ENCODE measurements at places on chromosomes 7 and 10.

DNA sequence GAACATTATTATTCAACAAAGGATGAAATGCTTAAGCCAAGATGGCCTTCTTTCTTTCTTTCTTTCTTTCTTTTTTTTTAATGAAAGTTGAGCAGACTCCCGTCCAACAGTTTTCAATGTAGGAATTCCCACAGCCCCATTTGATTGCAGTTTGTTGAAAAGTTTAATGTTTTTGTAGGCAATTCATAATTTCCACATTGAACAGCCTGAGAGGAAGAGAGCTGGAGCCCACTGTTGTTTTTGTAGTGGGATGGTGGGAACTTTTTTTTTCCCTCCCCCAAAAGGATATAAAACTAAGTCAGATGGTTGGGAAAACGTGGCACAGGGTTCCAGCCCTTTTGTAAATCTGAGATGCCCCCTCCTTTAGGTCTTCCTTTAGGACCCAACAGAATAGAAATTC is 86.6 kb downstream of the TCF7L2 start:
- DNase-seq = no peak

GRCh38 chr7:45384499-45384898 is 189.7 kb upstream of the ADCY1 start:
- DNase-seq = no peak

DNA sequence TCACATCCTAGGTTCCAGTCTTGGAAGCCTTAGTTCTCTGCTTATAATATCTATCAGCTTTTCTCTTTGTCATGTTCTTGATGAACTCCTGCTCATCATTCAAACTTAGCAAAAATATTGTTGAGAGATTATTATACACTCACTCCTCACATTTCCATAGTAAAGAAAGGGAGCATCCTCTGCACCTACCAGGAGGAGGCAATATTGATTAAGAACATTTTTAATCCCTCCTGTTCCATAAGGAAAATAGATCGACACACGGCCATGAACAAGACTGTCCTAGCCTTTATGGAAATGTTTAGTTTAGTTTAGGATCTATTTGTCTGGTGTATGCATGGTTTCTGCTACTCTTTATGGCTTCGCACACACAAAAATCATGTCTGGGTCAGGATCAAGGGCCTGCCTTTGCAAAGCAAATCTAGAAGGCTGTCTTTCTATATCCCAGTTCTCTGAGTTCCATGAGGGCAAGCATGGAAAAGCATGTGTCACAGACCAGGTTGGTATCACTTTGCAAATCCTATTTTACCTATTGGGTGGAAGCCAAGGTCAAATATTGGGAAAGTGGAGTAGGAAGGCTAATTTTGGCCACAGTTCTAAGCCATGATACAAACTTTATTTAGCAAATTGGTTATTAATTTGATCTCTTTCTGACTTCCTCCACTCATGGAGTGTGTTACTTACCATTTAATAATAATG is 164.4 kb downstream of the MDFIC start:
- DNase-seq = no peak

GRCh38 chr10:59635502-59636290 is 74.0 kb downstream of the SLC16A9 start:
- no peak for DNase-seq

DNA sequence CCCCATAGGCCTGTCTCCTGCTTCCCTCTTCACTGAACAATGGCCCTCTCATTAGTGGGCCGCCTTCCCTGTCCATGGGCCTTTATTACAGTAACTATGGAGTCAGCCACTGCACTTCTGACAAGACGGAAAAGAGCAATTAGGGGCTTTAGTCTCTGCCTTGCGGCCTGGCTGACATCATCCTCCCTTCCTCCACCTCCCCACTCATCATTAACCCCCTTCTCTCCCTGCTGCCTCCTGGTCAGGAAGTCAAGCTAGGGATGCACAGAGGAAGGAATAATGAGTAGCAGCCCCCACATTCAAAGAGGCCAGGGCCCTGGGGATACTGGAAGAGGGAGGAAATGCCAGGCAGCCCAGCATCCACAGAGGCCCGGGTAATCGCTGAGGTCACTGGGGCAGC is 101.6 kb upstream of the PLXNA4 start:
- DNase-seq = no peak

DNA sequence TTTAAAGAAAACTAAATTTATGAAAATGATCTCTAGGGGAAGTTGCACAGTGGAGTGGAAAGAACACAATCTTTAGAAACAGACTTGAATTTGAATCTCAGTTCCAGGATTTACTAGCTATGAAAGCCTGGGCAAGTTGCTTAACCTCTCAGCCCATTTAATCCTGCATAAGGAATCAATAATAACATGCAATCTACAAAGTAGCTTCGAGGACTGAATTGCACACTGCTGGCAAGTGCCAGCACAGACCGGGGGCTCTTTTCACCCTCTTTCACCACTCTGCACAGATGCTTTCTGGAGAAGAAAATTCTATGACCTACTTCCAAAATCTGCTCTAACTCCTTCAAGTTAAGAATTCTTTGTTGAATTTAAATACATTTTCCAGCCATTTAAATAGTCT is 63.4 kb upstream of the ANK3 start:
- DNase-seq = no peak

DNA sequence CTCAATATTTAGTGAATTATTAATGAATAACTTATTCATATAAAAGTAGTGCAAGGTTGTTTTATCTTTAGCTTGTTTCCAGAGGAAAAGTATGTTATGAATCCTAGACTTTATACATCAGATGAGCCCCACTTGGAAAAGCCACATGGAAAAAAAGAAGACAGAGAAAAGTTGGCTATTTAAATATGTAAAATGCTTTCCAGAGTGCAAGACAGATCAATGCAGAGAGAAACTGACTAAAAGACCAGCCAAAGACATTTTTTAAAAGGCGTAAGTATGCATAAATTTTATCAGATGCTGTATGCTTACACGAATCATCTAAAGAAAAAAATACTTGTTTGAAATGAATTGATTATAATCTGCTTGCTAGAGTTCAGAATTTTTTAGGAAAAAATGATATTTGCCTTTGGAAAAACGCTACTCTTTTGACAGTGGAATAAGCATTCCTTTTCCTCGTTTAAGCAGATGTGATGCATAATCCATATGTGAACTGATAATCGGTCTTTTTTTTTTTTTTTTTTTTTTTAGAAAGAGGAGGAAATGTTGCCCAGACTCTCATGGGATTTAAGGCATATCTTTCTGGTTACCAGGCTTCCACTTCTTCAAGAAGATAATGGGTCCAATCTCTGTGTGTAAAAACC is 70.7 kb downstream of the RELN start:
- no peak for DNase-seq

DNA sequence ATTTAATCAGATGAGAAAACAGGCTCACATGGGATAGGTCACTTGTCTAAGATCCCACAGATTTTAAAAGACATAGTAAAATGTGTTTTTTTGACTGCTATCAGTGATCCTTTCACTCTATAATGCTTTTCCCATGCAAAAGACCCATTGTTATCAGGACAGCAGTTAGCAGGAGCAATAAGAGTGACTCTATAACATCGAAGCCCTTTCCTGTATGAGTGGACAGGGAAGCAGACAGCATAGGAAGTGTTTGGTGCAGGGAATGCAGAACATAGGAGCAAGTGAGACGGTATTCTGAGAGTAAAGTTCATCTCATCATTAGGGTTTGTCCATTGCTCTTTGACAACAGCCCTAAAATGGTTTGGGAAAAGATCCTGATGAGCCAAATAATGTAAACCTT is 68.5 kb downstream of the SLC25A13 start:
- no peak for DNase-seq

DNA sequence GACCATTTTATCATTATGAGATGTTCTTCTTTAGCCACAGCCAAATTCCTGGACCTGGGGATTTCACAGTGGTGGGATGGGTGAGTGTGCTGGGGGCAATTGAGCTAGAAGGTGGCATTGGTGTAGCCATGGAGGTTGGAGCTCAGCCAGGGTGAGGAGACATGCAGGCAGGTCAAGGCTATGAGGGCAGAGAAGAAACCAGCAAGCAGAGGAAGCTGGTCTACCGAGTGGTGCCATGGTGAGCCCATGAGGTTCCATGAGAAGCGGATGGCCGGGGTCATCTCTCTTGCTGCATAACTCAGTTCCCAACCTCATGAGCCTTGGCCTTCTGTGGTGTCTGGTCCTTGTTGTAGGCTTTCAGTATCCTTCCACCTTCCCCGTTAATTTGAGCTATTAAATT is 91.4 kb downstream of the CARD11 start:
- no peak for DNase-seq

DNA sequence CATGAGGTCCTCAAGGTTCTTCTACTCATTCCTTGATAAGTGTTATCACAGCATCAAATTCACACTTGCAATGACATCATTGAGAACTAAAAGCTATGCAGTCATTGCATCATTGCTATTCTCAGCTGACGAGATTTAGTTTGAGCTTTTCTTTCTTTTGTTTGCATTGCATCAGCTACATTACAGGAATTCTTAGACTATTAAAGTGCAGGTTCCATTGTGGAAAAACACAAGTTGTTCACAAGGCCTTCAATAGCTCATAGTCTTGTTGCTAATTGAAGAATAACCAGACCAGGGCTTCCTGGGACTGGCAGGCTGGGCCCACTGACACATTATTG is 139.3 kb downstream of the CXCL12 start:
- no peak for DNase-seq

DNA sequence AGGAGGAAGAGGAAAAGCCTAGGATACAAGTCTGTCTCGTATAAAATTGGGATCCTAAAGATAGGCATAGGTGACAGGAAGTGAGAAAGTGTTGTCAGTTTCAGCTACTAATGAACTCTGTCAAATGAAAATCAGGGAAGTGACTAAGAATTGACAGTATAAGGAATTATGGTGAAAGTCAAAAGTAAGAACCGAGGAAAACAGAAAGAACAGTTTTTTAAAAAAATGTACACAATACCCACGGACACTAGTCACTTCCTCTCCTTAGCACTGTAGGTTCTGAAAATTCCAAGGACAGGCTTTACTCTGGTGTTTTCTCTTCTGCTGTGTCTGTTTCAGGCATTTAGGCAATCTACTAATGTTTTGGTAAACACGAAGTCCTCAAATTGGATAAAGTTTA is 42.3 kb downstream of the ATAD1 start:
- no peak for DNase-seq

- DNase-seq = no peak
Measured at GRCh38 chr7:82156168-82156567, 287.4 kb downstream of the CACNA2D1 start.

DNA sequence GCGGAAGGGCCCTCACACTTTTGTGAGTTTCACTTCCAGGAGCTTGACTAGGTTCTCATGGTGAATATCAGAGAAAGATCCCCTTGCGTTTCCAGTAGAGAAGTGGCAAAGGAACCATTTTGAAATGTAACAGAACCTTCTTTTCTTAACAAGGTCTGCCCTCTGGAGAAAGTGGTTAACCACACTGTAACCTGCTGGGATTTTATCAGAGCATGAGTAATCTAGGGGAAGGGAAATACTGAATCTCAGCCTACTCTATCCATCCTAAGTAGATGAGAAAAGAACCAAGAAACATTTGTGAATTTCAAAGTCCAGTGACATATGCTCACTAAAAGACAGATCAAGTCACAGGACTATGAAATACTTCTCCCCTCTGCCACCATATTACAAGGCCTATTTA is 235.5 kb downstream of the ZEB1 start:
- DNase-seq = no peak

DNA sequence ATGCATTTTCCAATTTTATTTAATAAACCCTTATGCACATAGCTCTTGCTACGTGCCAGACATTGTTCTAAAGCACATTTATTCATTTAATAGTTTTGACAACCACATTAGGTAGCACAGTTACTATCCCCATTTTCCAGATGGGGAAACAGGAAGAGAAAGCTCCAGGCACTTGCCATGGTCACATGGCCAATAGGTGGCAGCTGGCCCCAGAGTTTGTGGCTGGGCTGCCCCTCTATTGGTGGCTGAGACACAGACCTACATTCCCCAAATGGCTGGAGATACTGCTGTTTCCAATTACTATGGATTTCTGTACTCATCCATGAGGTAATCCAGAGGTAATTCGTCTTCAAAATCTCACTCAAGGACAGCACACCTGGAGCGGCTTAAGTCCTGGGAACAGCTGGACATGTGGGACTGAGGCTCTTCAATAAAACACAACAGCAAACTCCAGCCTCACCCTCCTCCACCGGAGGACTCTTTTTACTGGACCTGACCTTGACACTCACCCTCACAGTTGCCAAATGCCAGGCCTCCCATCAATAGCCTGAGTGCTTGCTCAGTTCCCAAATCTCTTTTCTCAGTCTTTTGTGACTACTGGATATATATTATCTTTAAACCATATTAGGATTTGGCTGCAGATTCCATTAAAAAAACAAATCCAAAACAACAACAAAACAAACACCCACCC is 106.1 kb downstream of the CLEC2L start:
- no peak for DNase-seq

- no peak for DNase-seq
Measured at GRCh38 chr10:118753331-118754228, 1.2 kb downstream of the CACUL1 start.

DNA sequence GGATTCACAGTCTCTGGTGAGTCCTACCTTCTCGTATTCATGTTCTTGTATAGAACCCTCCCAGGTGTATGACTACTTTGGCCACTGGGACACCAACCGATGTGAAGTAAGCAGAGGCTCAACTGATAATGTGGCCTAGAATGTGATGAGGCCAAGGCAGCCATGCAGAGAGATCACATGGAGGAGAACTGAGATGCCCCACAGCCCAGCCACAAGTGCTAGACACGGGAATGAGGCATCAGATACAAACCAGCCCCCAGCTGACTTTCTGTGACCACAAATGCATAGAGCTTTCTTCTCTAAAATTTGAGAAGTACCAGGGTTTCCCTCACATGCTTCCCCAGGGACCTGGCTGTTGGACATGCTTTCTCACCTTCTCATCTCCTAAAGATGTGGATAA is 375.7 kb downstream of the CCSER2 start:
- no peak for DNase-seq

DNA sequence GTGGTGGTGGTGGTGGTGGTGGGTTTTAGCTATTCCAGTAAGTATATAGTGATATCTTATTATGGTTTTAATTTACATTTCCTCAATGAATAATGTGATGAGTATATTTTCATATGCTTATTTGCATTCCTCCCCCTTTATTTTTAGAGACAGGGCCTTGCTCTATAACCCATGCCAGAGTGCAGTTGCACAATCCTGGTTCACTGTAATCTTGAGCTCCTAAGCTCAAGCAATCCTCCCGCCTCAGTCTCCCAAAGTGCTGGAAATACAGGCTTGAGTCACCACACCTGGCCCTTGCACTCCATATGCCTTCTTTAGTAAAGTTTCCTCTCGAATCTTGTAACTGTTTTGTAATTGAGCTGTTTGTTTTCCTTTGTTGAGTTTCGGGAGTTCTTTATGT is 577.7 kb upstream of the AUTS2 start:
- no peak for DNase-seq

GRCh38 chr7:105691680-105692564 is 110.6 kb upstream of the EFCAB10 start:
- DNase-seq = peak; percentile 57

- peak; percentile 75 for DNase-seq
Measured at GRCh38 chr10:10824591-10825148, 193.0 kb upstream of the CELF2 start.

GRCh38 chr10:127874671-127875448 is 17.9 kb downstream of the CLRN3 start:
- DNase-seq = no peak
